ENCODE measurements at places on chromosomes 6 and 20.

- DNase-seq, result no peak
Observed at GRCh38 chr6:135030056-135030473, 24.6 kb downstream of the HBS1L start.

DNA sequence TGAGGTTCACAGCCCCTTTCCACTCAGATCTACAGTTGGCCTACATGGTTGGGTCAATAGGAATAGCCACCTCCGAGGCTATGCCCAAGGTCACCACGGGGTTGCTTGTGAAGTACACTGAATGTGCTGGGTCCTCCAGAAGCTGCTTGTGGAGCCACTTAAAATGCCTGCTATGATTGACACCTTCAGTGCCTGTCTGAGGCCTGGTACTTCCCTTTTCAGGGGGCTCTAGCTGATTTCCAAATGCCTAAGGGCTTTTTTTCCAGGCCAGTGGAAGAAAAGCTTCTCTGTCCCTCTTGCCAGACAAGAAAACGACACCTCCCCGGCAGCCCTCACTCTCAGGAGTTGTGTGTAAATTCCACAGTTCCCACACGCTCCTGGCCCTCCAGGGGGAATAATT, 6.3 kb upstream of the NXT1 start:
- no peak for DNase-seq

- DNase-seq, result no peak
Observed at GRCh38 chr6:157079771-157080170, 243.5 kb downstream of the TMEM242 start.

DNA sequence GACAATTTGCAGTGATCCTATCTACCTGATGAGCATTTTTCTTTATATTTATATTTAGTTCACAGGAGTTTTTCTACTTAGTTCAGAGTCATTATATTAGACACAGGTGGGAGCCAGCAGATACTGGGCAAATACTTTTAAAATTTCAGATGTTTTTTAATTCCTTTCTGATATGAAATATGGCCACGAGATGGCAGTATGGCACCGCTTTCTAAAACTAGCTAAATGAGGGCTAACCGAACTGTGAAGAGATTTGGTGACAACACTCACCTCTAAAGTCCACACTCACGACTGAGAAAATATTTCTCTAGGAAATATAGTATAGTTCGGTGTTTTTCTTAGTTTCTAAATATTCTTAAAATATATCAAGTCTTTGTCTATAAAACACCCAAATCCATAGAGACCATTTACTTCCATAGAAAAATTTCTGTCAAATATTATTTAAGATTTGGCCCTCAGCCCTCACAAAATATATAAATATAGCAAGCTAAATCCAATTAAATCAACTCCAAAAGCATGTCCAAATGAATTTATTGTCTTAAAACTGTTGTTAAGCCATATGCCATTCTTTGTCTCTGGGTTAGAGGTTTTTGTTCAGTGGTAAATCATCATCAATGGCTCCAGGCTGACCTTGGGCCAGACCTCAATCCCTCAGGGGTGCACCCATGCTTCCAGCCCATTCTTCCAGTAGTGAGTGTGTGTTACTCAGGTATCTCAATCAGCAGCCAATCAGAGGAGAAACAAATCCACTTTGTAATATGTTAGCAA, 63.6 kb downstream of the HUS1B start:
- DNase-seq, result peak; percentile 66

DNA sequence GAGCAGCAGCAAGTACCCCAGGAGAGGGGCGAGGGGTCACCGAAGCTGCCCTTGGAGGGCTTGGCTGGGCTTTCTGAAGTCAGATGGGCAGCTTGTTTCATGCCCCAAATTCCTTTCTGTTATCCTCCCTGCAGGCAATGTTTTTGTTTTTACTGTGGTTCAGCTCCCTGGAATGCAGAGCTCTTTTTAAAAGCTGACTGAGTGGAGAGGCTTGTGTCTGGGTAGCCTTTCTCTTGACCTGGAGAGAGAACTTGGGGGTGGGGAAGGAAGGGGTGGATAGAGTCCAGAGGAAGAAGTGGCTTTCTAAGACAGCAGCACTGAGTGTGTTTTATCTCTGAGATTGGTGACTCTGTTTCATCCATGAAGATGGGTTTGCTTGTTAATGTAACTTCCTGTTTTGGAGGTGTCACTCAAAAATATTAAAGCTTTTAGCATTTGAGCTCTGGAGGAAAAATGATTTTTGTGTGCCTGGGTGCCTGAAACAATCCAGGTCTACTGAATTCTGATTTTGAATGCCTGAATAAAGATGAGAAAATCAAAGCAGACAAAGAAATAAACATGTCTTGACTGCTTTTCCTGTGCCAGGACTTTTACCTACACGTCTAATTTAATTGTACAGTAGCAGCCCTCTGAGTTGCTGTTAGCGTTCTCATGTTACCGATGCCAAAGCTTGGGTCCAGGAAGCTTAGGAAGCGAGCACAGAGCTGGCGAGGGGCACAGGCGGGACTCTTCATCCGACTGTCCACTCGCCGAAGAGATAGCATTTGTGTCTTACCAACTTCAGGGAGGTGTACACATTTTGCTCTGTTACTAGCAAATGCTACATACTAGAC, 78.2 kb upstream of the EEF1E1 start:
- peak; percentile 84 for DNase-seq

DNA sequence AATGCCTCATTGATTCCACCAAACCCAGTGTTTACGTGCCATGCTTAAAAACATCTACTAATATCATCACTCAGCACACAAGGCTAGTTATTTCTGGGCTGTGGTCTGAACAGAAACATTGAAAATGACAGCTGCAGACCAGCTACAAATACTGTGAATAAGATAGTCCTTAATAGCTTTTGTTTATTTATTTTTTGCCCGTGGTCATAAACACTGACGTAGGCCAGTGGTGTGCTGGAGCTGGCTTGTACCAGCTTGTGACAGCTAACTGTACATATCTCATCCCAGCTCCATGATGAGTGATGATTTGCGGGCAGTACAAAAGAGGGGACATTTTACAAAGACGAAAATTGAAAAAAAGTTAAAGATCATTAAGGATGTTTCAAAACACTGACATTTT, 1057.0 kb downstream of the EPHA7 start:
- no peak for DNase-seq

- peak; percentile 92 for DNase-seq
Observed at GRCh38 chr6:18216411-18216810, 47.9 kb downstream of the DEK start.

DNA sequence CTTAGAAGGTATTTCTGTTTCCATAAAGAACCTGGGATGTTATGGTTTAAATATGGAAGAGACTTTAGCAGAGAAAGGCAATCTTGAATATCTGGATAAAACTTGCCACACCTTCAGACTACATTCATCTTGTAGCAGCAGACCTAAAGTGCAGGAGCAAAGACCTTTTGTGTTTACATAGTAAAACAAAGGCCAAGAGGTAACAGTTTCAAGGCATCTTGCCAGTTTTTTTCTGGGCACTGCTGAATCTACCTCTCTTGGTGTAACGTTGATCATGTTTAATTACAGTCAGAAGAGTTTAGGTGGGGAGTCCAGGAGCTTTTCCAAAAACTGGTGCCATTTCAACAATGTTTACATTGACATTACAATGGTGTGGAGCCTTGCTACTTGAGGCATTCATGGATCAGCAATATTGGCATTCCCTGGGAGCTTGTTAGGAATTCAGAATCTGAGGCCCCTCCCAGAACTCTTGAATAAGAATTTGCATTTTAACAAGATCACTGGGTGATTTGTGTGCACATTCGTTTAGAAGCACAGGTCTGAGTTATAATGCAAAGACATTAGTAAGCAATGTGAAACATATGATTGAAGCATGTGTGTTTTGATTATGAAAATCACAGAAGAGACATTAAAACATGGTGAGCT, 94.5 kb downstream of the F13A1 start:
- no peak for DNase-seq

DNA sequence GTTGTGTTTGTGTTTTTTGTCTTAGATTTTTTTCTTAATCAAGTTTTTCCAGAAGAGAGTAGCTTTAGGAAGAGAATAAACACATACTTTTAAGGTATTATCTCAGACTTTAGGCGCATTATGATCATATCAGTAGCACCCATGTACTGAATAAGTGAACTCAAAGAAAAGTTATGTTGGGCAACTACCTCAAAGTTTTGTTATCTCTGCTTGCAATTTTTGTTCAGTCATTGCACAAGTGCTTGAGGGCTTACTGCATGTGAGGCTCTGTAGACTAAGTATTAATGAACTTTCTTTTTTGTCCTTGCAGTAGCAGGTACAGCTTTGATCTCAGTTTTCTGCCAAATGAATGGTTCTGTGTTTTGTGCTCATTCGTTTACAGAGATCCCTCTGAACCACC, 189.0 kb downstream of the SLC16A10 start:
- DNase-seq, result no peak

DNA sequence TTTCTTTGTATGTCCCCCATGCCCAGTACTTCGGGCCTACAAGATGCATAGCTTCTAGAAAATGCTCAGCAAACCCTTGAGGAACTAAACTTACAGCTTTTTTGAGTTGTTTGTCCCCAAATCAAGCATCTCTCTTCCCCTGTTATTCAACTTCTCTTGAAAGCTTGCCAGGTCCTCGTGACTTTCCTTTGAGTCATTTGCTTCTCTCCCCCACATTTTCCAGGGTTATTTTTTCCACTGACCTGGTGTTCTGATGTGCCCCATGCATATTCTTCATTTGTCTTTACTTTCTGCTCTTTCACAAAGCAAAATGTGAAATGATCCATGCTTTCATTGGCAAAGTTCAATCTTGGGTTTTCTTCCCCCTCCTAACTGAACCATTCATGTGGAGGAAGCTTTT, 204.8 kb downstream of the TFAP2A start:
- DNase-seq, result peak; percentile 19

DNA sequence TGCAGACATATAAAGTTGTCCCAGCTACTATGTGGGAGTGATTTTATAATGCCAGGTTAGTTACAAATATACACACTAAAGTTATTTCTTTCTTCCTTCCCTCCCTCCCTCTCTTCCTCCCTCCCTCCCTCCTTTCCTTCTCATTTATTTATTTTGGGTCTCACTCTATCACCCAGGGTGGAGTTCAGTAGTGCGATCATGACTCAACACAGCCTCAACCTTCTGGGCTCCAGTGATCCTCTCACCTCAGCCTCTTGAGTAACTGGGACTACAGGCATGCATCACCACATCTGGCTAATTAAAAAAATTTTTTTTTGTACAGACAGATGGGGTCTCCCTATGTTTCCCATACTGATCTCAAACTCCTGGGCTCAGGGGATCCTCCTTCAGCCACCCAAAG, 59.2 kb downstream of the PHF20 start:
- DNase-seq, result peak; percentile 24

- DNase-seq, result no peak
Observed at GRCh38 chr20:33404281-33404680, 3.0 kb upstream of the CDK5RAP1 start.

GRCh38 chr6:163897669-163898068, 483.2 kb downstream of the QKI start:
- DNase-seq, result no peak
